Activated naive CD4-positive, alpha-beta T cell treated with anti-CD3 and anti-CD28 coated beads, Interleukin-2, amount 10 ng/mL, durations not matched to agents 7 days and 5 days (primary cell): ENCODE measurements at places on chromosomes 7 and 10.

- DNase-seq = no peak
Observed at GRCh38 chr7:115552766-115553165, 477.8 kb downstream of the TFEC start.

- DNase-seq = no peak
Observed at GRCh38 chr7:47666164-47666862, 84.4 kb upstream of the TNS3 start.

DNA sequence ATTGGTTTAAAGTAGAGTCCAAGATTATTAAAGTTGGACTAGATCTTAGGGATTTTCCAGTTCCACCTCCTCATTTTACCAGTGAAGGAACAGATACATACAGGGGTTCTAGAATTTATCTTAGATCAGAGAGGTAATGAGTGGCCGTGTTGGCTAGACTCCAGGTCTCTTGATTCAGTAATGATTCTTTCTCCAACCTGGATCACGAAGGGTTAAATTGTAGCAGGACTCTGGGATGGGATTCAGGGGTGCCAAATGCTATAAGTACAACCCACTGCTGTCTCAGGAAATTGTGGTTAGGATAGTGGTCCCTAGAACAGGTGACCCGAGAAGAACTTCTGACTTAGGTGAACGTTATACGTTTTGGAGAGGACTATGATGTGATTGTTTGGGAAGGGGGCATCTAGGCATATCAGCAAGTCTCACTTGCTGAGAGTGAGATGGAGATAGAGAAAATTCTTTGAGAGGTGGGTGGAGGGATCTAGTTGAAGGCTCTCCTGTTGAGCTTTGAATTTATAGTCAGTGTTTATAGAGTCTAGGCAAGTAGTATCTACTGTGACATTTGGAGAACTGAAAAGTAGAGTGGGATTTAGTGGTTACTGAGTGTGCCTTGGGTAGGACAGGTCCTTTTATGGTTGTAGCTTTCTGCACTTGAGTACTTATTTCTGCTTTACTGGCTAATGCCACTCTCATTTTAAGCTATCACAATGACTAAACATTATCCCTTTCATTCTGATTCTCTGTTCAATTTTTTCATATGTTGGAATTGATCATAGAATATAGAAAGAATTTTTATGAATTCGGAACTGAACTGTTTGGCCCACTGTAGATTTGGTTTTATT is 58.3 kb downstream of the ST7 start:
- no peak for DNase-seq

GRCh38 chr10:74523199-74523598 is 303.2 kb upstream of the KAT6B start:
- DNase-seq = no peak

GRCh38 chr10:110865186-110865808 is 6.4 kb upstream of the PDCD4 start:
- no peak for DNase-seq

DNA sequence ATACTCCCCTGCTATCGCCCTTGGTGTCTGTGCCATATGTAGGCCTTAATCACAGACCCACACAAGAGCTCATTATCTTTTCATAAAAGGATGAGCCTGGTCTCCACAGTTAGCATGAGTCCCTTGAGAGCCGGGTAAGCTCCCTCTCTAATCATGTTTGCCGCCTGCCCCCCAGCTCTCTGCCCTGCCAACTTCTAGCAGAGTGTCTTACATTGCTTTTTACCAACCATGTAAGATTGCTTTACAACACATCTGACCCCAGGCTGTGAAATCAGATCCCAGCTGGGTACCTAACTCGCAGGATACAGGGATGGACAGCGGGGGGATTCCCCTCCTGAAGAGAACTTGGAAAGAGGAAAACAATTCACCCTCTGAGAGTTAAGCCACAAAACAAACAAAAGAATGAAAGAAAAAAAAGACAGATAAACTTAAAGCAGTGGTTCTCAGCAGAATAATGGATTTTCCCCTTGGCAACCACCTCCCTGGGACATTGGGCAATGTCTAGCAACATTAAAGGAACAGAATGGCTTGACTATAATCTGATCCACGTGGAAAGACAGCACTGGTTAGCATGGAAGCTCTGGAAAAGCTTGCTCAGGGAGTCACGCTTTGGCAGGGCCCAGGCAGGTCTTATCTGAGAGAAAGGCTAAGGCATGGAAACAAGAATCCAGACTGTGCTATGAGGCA is 39.4 kb upstream of the ATOH7 start:
- no peak for DNase-seq

DNA sequence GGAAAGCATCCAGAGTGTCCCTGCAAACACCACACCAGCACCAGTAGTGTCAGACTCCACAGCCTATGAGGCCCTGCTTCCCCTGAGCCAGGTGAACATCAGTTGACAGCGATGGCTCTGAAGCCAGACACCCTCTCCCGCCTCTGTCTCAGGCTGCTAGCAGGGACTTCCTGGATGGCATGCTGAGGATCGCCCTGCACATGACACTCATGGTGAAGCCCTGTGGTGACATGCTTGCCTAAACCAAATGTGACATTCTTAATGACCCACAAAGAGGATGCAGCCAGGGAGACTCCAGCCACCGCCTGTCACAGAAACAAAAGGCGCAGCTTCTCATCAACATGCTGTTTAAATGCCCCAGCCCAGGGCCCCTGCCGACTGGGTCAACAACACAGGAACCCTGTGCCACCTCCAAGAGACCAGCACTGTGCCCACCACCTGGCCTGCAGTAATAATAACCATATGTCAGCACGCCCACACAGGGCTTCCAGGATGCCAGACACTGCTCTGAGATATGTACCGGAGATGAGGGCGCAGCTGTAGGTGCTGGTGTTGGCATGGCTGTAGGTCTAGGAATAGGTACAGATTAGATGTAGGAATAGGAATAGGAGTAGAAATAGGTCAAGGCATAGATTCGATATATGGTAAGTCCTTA is 81.3 kb downstream of the GRID1 start:
- DNase-seq = no peak

DNA sequence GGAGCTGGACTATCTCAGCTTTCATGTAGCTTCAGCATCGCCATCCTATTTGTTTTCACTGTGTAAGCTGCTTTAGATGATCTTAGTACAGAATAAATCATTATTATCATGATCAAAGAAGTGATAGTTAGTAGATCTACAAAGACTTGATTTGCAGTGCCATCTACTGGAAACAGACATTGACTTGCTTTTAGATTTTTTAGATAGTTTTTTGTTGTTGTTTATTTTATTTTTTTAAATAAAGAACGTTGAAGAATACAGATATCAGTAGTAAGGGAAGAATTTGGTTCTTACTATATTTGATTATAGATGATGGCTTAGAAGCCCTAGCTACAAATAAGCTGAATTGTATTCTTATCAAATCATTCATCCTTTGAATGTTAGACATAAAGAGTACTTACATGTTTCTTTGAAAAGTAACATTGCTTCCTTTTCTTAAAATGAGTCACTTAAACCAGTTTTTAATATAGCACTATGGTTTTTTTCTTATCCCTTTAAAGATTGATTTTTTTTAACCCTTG is 6.3 kb upstream of the SFMBT2 start:
- DNase-seq = no peak

GRCh38 chr10:116880716-116881482 is 31.6 kb downstream of the ENO4 start:
- no peak for DNase-seq

- no peak for DNase-seq
Observed at GRCh38 chr10:29794776-29795611, 160.2 kb upstream of the SVIL start.

- DNase-seq = no peak
Observed at GRCh38 chr10:113515161-113515560, 37.7 kb upstream of the HABP2 start.

- no peak for DNase-seq
Observed at GRCh38 chr7:95526128-95526738, 40.5 kb downstream of the ASB4 start.

- no peak for DNase-seq
Observed at GRCh38 chr10:50648089-50648934, 24.6 kb upstream of the SGMS1 start.

DNA sequence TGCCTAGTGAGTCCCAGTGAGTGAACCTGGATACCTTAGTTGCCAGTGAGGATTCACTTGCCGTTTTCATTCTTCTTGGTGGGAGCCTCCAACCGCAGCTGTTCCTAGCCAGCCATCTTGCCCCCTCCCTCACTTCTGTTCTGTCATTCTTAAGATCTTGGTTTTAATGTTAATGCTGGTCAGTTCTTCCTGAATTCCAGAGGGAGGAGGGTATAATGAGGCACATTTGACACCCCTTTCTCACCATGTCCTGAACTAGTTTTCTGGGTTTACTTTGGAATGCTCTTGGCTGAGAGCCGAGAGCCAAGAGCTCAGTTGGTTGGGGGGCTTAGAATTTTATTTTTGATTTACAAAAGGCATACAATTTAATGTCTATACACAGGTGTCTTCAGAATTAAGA is 78.5 kb upstream of the ADCY1 start:
- no peak for DNase-seq

DNA sequence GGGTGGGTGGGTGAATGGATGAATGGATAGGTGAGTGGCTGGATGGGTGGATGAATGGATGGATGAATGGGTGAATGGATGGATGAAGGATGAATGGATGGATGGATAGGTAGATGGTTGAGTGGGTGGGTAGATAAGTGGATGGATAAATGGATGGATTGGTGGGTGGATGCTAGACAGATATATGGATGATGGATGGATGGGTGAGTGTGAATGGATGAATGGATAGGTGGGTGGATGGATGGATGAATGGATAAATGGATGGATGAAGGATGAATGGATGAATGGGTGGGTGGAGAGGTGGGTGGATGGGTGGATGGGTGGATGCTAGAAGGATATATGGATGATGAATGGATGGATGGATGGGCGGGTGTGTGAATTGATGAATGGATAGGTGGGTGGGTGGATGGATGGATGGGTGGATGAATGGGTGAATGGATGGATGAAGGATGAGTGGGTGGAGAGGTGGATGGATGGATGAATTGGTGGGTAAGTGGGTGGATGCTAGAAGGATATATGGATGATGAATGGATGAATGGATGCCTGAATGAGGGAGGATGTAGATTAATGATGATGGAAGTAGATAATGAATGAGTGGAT is 20.4 kb downstream of the ELFN1 start:
- DNase-seq = no peak

GRCh38 chr10:89563861-89564478 is 28.6 kb upstream of the SLC16A12 start:
- peak; percentile 28 for DNase-seq

- peak; percentile 16 for DNase-seq
Observed at GRCh38 chr7:149727899-149728476, 45.4 kb downstream of the ZNF467 start.

DNA sequence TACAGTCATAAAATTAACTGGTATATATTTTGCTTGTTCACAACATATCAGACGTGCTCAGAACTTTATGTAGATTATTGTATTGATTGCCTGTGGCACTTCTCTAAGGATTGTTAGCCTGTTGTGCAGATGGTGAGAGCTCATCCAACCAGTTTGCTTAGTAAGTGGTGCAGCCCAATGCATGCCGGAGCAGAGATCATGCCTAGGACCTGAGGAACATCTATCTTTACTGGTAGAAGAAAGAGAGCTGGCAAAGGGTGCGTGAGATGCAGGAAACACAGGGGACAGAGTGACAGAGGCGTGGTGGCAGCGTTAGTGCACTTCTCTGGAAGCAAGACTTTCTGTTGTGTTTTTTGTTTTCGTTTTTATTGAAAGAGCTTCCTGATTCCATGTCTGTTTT is 35.9 kb downstream of the CCM2 start:
- peak; percentile 56 for DNase-seq

DNA sequence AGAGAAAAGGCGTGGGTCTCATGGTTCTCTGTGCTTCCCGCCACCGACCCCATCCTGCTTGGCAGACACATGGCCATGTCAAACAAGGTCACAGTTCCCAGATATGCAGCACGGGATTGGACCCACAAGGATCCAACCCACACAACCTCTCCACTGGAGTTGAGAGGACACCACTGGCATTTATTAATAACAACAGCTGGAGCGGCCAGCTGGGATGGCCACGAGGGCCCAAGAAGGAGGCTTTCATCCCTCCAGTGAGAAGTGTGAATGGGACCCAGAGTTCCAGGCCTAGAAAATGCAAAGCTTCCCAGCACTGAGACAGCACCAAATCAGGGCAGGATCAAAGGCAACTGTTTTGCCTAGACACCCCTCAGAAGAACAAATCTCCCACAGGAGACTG is 31.5 kb downstream of the FGFR2 start:
- DNase-seq = no peak

GRCh38 chr10:76583711-76584161 is 1053.9 kb downstream of the KCNMA1 start:
- no peak for DNase-seq

DNA sequence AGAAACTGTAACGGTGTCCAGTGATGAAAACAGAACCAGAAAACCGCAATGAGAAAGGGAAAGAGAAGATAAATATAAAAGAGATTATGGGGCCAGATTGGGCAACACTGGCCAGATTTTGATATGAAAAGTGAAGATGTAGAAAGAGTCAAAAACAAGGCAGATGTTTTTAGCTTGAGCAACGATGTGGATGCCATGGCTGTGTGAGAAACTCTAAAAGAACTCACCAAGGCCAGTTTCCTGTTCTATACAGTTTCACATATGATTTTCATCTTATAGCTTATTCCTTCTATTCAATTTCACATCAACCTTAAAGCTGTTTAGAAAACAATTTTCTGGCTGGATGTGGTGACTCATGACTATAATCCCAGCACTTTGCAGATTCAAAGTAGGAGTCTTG is 36.3 kb downstream of the CSTF2T start:
- DNase-seq = no peak

DNA sequence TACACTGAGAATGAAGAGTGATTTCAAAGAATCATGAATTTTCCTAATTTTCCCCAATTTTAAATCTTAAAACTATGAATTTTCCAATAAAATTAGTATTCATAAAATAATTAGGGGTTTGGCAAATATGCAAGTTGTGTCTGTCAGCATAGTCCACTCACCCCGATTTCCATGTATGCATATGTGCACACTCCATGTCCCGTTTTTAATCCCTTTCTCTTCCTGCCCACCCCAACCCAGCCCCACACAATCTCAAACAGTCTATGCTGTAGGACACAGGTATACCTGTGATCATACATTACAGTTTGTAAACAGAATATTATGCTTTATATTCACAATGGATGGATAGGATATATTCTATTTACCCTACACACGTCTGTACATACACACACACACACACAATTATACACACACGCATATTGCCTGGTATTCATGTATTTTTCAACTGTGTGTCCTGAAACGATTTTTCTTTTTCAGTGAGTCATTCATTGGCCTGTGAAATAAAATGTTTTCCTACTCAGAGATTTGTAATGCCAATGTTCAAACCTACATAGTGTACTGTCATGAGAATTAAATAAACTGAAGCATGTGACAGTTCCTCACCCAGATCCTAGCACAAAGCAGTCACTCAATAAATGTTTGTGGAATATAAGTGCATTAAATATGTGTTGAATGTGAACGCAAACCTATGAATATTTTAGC is 144.3 kb downstream of the PDE1C start:
- no peak for DNase-seq

DNA sequence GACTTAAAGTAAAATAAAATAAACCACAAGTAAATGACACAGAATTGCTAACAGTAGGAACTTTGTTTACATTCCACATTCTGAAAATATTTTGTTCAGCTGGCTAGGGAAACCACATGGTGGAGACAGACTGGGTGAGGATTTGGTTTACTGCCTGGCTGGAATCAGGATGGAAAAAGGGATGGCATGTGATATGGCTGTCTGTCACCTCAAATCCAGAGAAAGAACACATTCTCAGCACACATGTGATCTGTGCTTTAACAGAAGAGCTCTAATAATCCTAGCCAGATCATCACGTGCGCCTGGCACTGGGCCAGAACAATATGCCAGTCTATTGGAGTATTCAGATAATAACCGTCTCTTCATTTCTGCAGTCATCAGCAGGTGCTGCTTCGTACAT is 90.9 kb upstream of the PIP4K2A start:
- no peak for DNase-seq
